Large intestine (tissue), 12 donors: ENCODE measurements at places on chromosomes 12 and 14. TPM values are rescaled to one million over a fixed set of nuclear protein-coding genes. Genes with fewer than 3 reads are reported as not detected.

The OTX2 gene
- polyA plus RNA-seq, result not detected

The TRIM9 gene
- polyA plus RNA-seq, result 2.7 TPM

The EPS8 gene
- polyA plus RNA-seq, result 61.6 TPM

- DNase-seq, result no peak
Measured at GRCh38 chr14:31930493-31931240, 146.4 kb upstream of the ARHGAP5 start.

- peak; percentile 24 for DNase-seq
Measured at GRCh38 chr12:46210873-46211439, 57.9 kb downstream of the SLC38A1 start.

GRCh38 chr12:41552588-41552987, 364.5 kb downstream of the PDZRN4 start:
- no peak for DNase-seq
